ENCODE measurements at places on chromosomes 12 and 14.

DNA sequence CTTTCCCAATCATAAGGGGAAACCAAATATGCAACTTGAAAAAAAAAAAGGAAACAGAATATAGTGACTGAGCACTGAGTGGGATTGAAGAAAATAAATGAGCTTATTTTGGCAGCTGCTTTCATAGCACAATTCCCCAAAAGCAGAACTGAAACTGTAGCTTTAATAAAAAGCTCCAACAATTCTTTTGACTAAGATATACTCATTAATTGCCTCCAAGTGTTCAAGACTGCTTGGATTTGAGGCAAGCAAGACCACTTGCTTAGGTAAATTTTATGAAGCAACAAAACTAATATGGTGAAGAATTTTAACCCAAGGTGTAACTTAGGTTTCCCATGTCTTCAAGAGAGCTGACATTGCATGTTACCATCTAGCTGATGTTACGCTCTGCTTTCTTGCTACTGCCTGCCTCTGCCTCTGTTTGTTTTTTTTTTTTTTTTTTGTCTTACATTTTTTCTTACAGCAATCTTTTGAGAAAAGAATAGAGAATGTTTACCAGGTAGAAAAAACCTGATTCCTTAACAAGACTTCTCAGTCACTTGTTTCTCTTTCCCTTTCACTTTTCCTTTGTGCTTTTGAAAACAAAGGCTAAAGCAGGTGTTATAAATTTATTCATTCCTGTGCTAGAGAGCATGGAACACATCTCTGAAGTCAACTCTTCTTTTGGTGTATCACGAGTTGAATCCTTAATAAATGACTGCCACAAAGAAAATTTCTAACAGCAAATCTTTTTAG, 134.4 kb downstream of the BCAT1 start:
- DNase-seq: no peak

DNA sequence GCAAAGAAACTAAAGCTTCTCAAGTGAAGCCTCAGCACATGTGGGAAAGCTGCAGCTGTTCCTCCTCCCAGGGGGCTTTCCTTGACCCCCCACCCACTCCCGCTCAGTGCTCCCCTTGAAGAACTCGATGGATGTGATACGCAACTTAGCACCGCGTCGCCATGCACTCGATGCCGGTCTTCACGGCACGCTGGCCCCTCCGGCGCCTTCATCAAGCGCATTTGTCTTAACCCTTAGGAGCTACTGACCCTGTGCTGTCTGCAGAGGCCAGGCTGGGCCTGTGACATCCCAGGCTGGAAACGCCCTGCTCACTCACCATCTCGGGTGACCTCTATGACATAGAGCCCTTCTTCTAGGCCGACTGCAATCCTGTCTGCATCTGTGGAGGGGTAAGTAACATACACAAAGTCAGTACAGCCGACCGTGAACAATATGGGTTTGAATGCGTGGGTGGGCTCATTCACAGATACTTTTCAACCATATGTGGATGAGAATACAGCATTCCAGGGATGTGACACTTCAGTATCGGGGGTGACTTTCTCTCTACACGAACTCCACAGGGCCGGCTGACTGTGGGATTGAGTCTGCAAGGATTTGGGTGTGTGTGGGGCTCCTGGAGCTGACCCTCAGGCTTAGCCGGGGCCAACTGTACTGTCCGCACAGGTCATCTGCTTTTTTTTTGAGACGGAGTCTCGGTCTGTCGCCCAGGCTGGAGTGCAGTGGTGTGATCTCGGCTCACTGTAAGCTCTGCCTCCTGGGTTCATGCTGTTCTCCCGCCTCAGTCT, 23.1 kb downstream of the AMN start:
- no peak for DNase-seq

GRCh38 chr14:94395282-94395887, 7.0 kb upstream of the SERPINA1 start:
- no peak for DNase-seq

DNA sequence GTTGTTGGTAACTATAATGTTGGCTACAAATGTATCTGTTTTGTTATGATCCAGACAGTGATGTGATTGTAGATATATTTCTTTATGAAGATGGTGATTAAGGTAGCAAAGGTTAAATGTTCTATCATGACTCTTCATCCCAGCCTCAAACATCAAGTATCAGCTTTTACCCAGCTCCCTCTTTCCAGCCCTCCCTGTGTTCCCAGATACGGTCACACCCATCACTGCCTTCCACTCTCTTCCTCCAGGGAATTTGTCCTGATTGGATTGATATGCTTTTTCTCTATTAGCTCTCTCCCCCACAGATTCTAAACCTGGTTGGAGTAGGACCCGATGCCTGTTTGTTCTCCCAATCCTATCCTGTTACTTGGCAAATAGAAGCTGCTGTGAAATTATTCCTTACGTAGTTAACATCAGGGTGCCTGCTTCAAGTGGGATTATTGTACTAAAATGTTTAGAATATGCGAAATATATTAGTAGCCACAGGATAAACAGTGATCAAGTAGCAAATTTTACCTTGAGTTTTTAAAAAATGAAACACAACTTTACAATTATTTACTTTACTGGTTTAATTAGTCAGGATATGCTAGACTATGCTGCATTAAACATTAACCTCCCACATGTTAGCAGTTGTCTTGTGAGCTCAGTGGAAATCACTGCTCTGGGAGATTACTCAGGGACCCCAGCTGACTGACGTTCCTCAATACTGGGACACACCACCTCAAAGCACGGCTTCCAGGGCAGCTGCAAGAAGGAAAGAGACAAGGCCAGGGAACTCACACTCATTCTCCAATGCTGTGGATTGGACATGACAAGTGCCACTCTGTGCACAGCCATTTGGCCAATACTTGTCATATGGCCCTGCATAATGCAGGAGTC, 165.3 kb downstream of the ALX1 start:
- DNase-seq: no peak

DNA sequence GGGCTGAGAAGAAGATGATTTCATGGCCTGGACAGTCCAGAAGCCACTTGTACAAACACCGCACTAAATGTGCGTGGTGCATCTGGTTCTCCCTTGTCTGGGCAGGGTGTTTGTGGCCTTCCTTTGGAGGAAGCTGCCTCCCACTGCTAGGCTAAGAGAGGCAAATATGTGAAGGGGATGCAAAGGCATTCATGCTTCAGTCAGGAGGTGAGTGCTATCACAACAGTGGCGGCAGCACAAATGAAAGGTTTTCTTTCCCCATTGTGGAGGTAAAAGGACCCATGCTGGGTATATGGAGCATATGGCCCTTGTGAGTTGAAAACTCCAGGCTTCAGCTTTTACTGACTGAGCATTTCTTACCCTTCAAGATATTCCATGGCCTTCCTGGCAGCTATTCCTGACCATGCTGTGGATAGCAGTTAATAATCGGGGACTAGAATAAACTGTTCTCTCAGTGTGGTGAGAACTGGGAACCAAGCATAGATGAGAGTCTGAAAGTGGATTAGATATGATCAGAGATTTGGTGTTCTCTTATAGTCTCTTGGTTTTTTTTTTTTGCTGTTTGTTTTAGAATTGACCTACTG, 69.9 kb downstream of the MYRFL start:
- no peak for DNase-seq

GRCh38 chr14:50303744-50304471, 8.1 kb downstream of the L2HGDH start:
- no peak for DNase-seq

- DNase-seq: no peak
Observed at GRCh38 chr12:16189849-16190248, 87.6 kb downstream of the SLC15A5 start.

DNA sequence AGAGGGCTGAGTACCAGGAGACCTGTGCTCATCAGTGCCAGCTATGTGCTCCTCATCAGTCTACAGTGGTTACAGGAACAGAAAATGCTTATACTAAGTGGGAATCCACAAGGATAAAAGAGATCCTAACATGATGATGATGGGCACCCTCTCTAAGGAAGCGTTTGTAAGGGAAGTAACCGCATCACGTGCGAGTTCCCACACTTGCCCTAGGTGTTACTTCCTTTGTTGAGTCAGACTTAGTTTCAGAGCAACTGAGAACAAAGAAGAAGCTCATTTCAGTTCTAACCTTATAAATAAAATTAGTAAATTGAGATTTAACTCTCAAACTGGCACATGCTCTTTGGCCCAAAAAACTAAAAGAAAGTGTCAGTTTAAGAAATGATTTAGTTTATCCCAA, 956.4 kb upstream of the TMEM132C start:
- DNase-seq: no peak

DNA sequence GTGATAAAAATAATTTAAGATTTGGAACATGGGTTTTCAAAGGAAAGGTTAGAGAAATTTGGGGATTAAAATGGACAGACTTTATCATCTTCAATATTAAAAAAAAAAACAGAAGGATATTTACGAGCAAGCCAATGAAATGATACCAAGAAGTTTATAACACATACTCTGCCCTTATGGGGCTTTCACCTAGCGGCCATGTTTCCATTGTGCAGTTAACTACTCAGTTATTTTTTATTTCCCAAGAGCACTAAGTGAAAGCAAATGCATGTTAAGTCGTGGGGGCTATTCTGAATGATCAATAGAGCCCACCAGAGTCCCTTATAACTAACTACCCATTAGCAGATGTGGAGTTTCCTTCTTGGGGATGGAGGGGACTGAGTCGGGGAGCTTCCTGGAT, 53.9 kb downstream of the ETV6 start:
- no peak for DNase-seq

DNA sequence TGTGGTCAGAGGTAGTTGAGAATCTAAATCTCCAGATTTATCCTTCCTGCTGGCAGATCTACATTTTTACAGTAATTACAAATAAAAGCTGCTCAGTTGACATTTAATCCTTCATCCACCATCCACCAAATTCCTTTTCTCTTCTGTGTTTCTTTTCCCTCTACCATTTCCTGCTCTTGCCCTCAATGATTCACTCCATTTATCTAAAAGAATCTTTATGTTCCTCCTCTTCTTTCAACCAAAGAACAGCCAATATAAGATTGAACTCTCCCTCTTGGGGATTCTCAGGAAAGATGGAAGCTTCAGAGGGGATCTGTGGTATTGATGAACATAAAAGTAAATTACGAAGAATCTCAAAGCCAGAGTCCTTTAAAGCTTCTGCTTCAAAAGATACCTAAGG, 4.4 kb downstream of the MAP4K5 start:
- DNase-seq: no peak

- DNase-seq: no peak
Observed at GRCh38 chr14:94486883-94487282, 10.9 kb upstream of the SERPINA9 start.

GRCh38 chr14:96614481-96614881, 112.3 kb downstream of the PAPOLA start:
- DNase-seq: no peak

DNA sequence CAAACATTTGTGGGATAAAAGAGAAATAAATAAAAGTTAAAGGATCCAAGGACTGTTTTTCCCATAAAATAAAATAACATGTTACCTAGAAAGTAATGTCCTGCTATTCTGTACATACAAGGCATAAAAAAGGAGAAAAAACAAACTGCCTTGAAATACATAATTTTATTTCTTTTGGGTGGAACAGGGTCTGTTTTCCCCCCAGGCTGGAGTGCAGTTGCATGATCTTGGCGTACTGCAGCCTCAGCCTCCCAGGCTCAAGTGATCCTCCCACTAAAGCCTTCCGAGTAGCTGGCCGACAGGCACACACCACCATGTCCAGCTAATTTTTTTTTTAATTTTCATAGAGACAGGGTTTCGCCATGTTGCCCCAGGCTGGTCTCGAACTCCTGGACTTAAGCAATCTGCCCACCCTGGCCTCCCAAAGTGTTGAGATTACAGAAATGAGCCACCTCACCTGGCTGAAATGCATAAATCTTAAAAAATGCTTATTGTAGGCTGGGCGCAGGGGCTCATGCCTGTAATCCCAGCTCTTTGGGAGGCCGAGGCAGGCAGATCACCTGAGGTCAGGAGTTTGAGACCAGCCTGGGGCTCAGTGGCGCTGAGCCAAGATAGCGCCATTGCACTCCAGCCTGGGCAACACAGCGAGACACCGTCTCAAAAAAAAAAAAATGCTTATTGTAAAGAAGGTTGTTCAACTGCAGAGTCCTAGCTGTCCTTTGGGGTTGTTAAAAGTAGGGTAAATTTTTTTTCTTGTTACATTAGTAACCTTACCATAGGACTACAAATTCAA, 4.1 kb upstream of the TUBA1C start:
- DNase-seq: no peak

DNA sequence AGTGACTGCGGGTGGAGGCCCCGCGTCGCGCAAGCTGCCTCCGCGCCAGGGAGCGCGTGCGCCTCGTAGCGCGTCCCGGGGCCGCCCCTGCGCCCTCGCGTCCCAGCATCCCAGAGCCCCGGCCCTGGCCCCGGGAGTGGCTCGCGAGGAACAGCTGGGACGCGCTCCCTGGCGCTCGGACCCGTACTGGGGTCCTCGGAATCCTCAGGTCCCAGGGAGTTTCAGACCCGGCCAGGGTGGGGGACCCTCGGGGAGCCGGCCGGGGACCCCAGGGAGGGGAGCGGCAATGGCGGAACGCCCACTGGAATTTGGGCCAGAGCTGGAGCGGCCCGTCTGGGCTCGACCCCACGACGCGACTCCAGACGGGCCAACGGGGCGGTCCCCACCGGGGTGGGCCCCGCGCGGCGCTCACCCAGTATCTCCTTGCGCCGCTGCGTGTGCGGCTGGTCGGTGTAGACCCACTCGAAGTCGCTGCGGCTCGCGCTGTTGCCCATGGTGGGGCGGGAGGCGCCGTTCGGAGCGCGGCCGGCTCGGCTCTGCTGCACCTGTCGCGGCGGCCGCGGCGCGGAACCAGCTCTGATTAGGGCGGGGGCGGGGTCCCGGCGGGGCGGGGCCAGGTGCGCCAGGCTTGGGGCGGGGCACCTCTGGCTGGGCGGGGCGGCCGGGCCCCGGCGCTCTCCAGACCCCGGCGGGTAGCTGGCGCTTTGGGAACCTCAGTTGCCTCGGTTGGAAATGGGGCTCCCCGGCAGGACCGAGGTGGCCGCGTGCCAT, at the start of gene DEGS2:
Gene DEGS2, minus strand, starts transcription at position 552 of the 771 bp plus-strand sequence. Its CDS starts 58 bp downstream, at position 494.
- peak; percentile 71 for DNase-seq

GRCh38 chr12:124756166-124756565, 107.5 kb downstream of the SCARB1 start:
- DNase-seq: peak; percentile 52

DNA sequence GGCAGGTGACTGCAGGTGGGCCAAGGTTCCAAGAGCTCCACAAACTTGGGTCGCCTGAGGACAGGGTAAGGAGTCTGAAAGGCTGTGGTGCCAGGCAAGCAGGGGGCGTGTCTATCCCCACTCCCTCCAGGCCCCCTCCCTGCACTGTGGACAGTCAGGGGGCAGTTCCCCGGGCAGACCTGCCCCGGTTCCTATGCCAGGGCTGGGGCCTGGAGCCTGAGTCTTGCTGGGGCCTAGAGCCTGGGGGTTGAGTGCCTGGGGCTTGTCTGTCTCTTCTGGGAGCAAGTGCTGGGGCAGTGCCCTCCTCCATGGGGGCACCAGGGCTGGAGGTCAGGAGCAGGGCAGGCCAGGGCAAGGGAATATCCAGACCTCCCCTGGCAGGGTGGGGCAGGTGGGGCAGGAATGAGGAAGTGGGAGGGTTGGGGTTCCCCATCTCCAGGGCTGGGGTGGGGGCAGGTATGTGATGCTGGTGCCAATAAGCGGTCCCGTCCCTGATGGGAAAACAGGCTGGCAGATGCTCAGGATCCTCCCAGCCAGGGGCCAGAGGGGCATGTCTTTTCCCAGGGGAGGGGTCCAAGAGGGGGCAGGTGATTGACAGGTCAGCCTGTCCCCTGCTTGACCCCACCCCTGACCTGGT, 11.9 kb upstream of the TNFAIP2 start:
- no peak for DNase-seq

- no peak for DNase-seq
Observed at GRCh38 chr12:62267480-62267879, 7.3 kb downstream of the USP15 start.

- no peak for DNase-seq
Observed at GRCh38 chr12:3655328-3655900, 97.5 kb downstream of the CRACR2A start.

GRCh38 chr14:104734051-104734587, 10.1 kb downstream of the ADSS1 start:
- DNase-seq: no peak
